Left ventricle myocardium superior (tissue), 1 donor: ENCODE measurements at places on chromosomes 7 and 10. TPM values are rescaled to one million over a fixed set of nuclear protein-coding genes. Genes with fewer than 3 reads are reported as not detected.

GRCh38 chr7:71484380-71484779 is 352.4 kb downstream of the GALNT17 start:
- no peak for DNase-seq

Gene MYOZ1
- total RNA-seq = 0.32 TPM

Gene RPEL1
- total RNA-seq = not detected

DNA sequence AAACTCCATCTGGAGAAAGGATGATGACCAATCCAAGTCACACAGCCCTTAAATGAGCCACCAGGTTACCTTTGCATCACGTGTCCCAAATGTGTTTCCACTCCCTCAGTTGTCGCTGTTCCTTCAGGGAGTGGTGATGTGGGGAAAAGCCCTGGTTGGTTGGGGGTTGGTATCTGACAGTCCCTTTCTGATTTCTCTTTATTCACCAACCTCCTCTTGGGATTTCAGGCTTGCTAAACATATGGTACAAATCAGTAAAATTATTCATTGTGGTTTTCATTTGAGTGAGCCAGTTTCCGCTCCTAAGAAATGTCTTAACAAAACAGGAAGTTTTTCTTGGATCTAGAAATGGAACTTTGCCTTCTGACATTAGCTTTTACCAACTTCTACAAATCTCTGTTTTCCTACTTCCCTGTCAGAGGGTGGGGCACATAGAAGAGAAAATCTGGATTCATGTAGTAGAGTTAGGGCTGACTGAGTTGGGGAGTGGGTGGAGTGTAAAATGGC is 40.0 kb upstream of the KMT2E start:
- DNase-seq = no peak

- no peak for DNase-seq
Observed at GRCh38 chr7:90622670-90623069, 26.5 kb downstream of the CDK14 start.

Gene ASB10
- total RNA-seq = 46.1 TPM

DNA sequence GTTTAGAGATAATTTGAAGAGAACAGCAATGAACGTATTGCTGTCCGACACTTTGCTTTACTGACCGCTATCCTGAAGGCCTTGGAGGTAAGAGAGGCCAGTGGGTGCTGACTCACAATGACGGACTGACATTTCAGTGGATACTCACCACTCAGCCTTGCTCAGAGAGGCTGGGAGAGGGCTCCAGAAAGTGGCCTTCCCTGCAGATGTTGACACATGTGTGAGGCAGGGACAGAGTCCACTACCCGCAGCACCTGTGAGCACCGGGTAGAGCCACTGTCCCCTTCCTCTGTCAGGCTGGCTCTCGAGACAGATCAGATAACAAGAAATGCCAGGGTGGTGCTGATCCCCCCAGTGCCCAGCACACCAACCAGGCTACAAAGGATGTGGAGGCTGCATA is 75.0 kb downstream of the GPR26 start:
- DNase-seq = no peak

Gene CDH23
- 5.4 TPM for total RNA-seq

Gene MOGAT3
- not detected for total RNA-seq

Gene MKX
- total RNA-seq = 0.15 TPM

- DNase-seq = no peak
Observed at GRCh38 chr7:95798401-95798930, 26.1 kb downstream of the DYNC1I1 start.

Gene UFSP1
- total RNA-seq = 1.9 TPM

Gene EIF4H
- total RNA-seq = 172 TPM

Gene NYAP1
- 0.32 TPM for total RNA-seq

Gene PCDH15
- total RNA-seq = 0.25 TPM

DNA sequence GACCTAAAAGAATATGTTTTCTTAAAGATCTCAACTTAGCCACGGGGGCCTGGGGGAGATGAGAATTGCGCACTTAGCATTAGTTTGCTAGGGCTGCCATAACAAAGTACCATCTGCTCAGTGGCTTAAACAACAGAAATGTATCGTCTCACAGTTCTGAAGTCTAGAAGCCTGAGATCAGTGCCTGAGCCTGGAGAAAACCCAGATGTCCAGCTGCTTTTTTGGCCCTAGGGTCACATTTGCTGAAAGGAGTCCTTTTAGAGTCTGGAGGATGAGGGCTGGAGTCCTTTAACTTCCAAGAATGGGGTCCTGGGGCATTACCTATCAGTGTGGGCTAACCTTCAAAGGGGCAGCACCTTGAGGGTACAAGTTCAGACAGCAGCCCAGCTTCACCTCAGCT is 48.2 kb downstream of the SMURF1 start:
- no peak for DNase-seq

GRCh38 chr7:106165337-106165736 is 53.2 kb upstream of the SYPL1 start:
- no peak for DNase-seq

GRCh38 chr7:13257661-13258060 is 570.2 kb downstream of the ARL4A start:
- no peak for DNase-seq

Gene HOXA1
- not detected for total RNA-seq

Gene TMEM26
- 0.67 TPM for total RNA-seq
